Astrocyte (in vitro differentiated cells and primary cell): ENCODE measurements at places on chromosomes 4 and X. TPM values are rescaled to one million over a fixed set of nuclear protein-coding genes. Genes with fewer than 3 reads are reported as not detected.
A peak's percentile ranks its signal among the peaks of the same experiment; 100 is the strongest.

Gene ASB5
- 0.43 and 0.65 TPM in 2 replicates for total RNA-seq

DNA sequence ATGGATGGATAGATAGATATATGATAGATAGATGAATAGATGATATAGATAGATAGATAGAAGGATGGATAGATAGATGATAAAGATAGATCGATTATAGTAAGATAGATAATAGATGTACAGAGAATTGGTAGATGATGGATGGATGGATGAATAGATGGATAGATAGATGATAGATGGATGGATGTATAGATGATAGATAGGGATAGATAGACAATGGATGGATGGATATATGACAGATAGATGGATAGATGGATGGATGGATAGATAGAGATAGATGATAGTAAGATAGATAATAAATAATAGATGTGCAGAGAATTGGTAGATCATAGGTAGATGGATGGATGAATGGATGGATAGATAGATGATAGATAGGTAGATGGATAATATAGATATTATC lies 12.2 kb downstream of the GYG2 start:
- DNase-seq = no peak

Gene RTL3
- total RNA-seq = 0.95 and 1.7 TPM in 2 replicates

- peak; percentile 68 for DNase-seq
Observed at GRCh38 chr4:41069257-41069656, 145.1 kb downstream of the APBB2 start.

DNA sequence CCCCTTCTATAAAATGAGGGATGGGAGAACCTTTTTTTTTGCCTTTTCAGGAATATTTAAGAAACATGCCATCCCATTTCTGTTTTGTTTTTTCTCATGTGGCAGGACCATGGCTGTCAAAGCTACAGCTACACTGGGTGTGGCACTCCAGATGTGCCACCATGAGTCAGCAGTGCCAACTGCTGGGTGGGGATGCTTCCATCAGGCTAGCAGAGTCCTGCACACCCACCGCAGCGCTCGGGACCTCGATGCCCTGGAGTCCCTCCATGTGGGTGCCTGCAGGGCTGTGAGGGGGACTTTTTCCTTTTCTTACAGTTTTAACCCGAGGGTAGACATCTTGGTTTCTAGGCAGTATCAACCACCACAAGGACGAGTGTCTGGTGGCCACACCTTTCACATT lies 352.6 kb downstream of the NR3C2 start:
- DNase-seq = no peak

DNA sequence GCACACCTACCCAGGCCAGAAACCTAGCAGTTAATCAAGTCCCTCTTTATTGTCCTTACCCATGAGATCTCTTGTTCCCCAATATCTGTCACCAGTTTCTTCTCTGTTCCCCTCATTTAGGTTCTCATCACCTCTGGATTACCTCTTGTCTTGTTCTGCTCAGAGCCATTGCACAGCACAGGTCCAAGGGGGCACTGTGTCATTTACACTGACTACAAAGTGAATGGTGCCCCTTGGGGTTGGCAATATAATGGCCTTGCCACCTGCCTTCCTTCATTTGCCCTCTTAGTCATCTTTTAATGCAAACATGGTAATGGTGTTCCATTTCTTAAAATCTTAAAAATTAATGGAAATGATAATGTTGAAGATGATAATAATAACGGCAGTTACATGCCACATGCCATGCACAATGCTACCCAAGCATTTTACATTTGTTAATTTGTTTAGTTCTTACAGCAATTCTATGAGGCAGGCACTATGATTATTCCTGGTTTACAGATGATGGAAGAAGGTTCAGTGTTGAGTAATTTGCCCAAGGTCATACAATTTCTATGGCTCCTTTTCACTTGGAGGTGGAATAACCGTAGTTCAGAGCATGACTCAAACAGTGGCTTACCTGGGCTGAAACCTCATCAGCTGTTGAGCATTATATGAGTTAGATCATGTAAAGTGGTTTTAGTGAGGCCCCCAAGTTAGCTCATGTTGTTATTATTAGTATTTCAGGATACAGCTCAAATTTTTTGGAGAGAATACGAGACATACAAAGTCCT lies 117.9 kb downstream of the RASL11B start:
- no peak for DNase-seq

Gene STARD8
- 1.0 and 1.3 TPM in 2 replicates for total RNA-seq

Gene NLGN3
- total RNA-seq = 0.84 and 0.93 TPM in 2 replicates

GRCh38 chrX:51760657-51761056 lies 17.4 kb downstream of the GSPT2 start:
- DNase-seq = no peak

Gene HELT
- total RNA-seq = not detected in 2 replicates

- no peak for DNase-seq
Observed at GRCh38 chrX:69073241-69073640, 92.0 kb downstream of the PJA1 start.

Gene TECRL
- total RNA-seq = not detected in 2 replicates

Gene CT83
- total RNA-seq = not detected in 2 replicates

DNA sequence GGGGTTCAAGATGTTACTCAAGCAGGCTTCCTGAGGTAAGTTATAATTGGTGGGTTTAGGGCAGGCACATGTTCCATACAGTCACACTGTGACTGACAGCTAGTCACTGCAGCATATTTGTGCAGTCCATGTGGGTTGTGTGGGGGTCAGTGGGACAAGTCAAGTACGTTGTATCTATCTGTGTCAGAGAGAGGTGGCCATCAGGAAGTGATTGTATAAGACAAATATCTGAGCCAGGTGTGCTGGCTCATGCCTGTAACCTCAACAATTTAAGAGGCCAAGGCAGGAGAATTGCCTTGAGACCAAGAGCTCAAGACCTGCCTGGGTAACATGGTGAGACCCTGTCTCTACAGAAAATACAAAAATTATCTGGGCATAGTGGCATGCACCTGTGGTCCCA lies 509.3 kb downstream of the CENPC start:
- DNase-seq = peak; percentile 31

DNA sequence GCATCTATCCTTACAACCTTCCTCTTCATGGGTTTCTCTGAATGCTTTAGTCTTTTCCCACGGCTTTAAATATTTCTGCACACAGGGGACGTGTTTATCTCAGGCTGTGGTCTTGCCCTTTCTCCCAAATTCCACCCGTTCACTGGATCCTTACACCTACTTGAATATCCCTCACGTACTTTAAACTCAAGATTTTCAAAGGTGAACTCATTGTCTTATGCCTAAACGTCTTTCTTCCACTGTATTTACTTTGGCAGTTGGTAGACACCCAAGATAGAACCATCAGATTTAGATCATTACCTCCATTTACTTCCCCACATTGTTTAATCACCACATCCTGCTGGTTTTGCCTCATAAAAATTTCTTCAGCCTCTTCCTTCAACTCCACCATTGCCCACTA lies 269.2 kb downstream of the CBLL2 start:
- DNase-seq = peak; percentile 50

Gene ZFP92
- total RNA-seq = 0.26 and 0.27 TPM in 2 replicates

GRCh38 chr4:71257761-71258160 lies 81.1 kb upstream of the SLC4A4 start:
- no peak for DNase-seq

Gene SPANXN3
- not detected in 2 replicates for total RNA-seq

DNA sequence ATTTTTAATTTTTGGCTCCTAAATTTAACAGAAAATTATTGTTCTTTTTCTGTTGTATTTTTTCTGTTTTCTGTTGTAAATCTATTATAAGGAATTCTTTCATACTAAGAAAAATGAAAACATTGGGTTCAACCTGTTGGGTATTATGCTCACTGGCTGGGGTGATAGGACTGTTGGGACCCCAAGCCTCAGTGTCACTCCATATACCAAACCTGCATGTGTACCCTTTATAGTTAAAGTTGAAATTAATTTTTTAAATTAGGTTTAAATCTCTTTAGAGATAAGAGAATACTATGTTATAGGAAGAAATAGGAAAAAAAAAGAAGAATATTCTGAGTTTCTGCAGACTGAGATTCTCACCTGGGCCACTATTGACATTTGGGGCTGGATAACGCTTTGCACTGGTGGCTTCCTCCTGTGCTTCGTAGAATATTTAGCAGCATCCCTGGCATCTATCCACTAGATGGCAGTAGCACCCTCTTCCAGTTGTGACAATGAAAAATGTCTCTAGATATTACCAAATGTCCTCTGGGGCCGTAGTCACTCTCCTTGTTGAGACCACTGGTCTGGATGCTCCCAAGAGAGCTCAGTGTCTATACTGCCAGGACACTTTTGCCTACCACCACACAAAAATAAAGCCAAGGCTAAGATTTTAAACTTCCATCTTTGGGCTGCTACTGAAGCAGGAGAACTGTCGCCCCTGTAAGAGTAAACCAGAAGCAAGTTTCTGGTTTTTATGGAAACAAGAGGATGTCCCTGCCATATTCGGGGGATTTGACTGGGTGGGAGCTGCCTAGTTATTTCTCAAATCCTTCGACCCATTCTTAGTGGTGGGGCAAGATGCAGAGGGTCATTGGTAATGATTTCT lies 22.4 kb upstream of the CLTRN start:
- peak; percentile 18 for DNase-seq

DNA sequence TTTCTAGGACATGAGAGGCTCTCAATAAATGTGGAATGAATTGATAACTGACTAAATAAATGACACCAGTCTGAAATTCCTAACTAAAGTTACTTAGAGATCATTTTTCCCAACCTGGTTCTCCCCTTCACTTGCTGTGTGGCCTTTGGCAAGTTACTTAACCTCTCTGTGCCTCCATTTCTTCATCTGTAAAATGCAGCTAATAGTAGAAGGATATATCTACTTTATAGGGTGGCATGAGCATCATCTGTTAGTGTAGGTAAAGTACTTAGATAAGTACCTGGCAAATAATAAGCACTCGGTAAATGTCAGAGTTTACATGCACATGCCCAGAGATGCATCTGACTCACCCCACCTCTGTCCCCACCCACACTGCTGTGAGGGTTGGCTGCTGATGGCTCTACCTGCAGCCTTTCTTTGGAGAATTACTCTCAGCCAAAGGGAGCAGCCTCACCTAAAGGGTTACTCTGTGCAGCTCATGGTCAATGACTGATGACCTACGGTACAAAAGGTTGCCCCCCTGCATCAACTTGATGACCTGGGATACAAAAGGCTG lies 139.3 kb downstream of the CHIC2 start:
- DNase-seq = no peak

GRCh38 chrX:72003811-72004750 lies 93.4 kb downstream of the NHSL2 start:
- DNase-seq = peak; percentile 68

Gene SGMS2
- 48.1 and 48.3 TPM in 2 replicates for total RNA-seq

- DNase-seq = no peak
Observed at GRCh38 chr4:102536768-102537167, 35.6 kb downstream of the NFKB1 start.

Gene SATL1
- total RNA-seq = 0.09 and 0.19 TPM in 2 replicates

DNA sequence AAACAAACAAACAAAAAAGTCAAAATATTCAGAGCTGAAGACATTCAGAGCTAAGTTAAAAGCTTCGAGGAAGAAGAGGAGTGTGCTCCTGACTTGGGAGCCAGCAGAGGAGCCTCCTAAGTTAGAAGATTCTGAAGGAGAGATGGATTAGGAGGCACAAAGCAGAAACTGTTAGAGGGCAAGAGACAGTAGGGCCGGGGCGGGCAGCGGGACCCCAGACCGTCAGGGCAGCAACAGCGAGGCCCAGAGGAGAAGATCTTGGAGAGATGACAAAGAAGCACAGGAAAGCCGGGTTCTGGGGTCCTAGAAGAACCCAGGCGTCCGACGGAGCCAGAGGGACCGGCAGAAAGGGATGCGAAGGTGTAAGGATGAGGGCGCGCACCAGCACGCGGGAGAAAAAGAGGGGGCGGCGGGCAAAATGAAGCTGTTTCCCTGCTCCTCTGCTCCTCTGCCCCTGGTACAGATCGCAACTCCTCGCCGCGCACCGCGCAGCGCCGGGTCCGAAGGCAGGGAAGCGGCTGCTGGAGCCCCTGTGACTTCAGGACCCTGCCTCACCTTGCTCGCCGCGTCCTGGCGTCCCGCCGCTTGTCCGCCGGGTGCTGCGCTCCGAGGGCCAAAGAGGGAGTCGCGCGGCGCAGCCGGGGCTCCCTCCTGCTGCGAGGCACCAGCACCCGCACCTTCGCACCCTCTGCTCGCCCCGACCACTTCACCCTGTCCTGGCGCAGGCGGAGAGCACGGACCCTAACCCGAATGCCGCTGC lies 477 bp downstream of the KLHL13 start:
- no peak for DNase-seq

Gene CT45A3
- not detected in 2 replicates for total RNA-seq
